ENCODE measurements at places on chromosomes 16 and 17.

- DNase-seq, result peak; percentile 70
Measured at GRCh38 chr17:7060165-7060891, 16.4 kb upstream of the SLC16A11 start.

- DNase-seq, result no peak
Measured at GRCh38 chr17:76123749-76124581, 17.1 kb downstream of the FOXJ1 start.

DNA sequence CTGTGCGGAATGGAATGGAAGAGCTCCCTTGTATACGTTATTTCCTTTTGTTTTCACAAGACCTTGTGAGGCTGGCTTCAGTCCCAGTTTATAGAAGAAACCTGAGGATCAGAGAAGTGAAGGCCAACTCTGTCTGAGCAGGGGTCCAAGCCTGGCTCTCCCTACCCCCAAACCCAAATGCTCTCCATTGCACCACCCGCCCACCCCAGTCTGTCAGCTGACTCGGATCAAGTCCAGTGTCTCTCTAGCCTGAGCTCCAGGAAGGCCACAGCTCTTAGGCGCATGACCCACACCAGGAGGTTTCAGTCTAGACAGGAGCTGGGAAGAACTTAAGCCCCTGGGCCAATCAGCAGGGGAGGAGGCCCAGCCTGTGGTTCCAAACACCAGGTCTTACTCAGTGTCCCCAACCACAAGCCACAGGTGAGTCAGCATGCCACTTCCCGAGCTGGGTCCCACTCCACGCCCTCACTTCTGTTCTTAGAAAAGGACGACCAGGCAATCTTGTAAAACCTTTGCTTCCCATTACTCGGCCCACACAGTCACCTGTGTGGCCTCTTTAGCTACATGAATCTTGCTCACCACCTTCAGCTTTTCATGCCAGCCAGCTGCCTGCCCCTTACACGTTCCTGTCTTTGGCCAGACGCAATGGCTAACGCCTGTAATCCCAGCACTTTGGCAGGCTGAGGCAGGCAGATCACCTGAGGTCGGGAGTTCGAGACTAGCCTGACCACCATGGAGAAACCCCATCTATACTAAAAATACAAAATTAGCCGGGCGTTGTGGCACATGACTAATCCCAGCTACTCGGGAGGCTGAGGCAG, 27.8 kb downstream of the TK2 start:
- peak; percentile 95 for DNase-seq

- no peak for DNase-seq
Measured at GRCh38 chr17:10380631-10381408, 8.0 kb upstream of the MYH13 start.

DNA sequence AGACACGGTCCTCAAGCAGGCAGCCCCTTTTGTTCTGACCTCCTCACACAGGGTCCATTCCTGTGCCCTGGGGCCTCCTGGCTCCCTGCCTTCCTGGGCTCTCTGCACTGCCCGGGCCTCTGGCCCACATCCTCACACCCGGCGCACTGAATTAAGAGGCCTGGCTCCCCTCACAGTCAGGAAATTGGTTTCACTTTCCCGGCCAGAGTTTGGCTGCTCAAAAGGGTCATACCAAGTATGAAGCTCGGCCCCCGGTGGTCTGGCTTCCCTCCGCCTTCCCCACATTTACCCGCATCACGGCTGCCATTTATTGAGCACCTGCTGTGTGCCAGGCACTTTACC, 220.0 kb downstream of the NTN1 start:
- no peak for DNase-seq

DNA sequence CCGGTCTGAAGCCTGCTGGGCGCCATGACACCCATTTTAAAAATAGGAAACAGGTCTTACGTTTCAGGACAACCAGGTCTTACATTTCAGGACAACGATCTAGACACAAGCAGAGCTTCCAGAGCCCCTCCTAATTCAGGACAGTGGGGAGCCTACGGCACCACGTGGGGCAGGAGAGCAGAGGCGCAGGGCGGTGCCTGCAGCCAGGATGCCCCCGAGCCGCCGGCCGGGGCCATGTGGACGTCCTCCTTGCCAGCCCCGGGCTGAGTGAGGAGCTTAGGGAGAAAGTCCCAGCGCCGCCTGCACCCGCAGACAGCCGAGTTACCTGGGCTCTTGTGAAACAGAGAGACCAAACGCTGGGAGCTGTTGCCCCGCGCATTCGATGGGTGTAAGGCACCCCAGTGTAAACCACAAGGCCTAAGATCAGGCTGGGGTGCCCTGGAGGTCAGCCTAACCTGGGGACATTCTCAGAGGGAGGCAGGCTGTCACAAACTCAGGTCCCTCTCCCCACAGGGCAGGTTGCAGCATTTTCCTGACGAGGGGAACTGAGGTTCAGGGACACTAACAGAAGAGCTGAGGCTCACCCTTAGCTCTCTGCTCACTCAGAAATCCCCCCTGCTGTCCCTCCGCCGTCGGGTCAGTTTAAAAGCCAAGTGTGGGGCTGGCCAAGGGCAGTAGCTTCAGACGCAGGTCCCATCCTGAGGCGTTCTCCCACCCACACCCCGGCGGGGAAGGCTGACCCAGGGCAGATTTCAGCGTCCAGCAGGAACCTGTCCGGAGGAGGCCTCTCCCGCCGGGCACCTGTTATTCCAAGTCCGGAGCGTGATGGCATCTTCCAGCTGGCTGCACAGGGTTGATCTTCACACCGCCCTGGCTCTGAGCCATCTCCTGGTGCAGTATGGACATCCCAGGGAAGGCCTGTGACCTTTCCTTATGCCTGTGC, 1.8 kb upstream of the NOTUM start:
- DNase-seq, result no peak

DNA sequence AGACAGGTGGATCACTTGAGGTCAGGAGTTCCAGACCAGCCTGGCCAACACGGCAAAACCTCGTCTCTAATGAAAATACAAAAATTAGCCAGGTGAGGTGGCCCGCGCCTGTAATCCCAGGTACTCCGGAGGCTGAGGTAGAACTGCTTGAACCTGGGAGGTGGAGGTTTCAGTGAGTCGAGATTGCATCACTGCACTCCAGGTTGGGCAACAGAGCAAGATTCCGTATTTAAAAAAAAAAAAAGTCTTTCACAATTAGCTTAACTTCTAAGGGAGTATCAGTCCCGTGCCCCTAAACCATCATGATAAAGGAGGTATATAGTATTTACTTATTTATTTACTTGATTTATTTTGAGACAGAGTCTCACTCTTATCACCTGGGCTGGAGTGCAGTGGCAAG, 3.4 kb upstream of the MEFV start:
- no peak for DNase-seq

GRCh38 chr17:29445844-29446243, 55.7 kb downstream of the TAOK1 start:
- DNase-seq, result no peak

GRCh38 chr17:70797166-70797565, 627.8 kb downstream of the KCNJ2 start:
- DNase-seq, result no peak

DNA sequence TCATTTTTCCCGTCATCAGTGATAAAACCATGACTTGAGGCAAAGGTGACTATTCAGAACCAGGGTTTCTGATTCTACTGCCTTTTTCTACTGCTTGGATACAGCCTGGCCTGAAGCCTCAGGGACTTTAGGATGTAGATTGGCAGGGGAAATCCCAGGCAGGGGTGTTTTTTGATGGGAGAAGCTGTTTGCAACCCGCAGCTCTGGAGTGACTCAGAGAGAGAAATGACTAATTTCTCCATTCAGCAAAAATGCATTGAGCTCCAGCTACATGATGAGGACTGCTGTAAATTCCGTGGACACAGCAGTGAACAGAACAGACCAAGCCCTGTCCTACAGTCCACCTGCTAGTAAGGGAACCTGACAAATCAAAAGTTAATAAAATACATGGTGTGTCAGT, 560.6 kb downstream of the CDH13 start:
- DNase-seq, result peak; percentile 6

DNA sequence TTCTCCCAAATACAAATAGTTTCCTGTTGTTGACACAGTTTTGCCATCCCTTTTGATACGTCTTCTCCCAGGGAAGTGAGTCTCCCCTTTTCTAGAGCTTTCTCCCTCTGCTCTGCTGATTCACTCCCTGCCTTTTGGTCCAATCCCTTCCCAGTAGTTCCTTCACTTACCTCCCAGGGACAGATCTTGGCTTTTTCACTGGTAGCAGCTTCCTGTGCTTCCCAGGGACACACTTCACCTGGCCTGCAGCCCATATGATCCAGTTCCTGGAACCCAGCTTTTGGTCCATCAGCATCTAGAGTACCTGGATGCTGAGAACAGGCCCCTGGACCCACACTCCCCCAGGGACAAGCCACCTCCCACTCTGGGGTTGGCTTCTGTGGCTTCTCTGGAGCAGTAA, 15.8 kb downstream of the GPR179 start:
- no peak for DNase-seq

DNA sequence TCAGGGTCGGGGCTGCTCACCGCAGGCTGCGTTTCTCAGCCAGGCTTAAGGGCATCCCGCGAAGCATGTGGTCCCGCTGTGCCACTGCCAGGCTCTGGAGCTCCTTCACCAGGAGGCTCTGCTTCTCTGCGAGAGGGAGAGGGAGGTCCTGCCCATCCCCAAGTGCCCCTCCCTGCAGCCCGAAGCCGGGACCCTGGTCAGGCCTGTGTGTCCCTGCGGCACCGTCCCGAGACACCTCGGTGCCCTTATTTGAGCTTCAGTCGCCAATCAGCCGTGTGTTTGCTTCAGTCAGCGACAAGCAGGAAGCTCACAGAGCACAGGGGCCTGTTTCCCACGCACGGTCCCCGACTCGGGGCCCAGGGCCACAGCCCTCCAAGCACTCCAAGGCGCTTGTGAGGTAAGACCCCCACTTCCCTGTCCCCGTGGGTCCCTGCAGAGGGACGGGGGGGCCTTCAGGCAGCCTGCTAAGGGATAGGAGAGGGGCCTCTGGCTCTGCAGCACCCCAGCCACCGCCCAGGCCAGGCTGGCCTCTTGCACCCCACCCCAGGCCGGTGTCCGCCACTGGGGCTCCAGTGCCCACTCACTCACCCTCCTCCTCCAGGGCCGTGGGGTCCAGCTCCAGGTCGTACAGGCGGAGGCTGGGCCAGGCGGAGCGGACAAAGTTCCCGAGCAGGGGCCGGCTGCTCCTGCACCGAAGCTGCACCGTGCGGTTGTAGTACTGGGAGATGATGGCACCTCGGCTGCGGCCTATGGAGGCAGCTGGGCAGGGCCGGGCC, 3.2 kb downstream of the TMC6 start:
- DNase-seq, result peak; percentile 51

- no peak for DNase-seq
Measured at GRCh38 chr17:65158041-65158440, 20.9 kb downstream of the RGS9 start.

DNA sequence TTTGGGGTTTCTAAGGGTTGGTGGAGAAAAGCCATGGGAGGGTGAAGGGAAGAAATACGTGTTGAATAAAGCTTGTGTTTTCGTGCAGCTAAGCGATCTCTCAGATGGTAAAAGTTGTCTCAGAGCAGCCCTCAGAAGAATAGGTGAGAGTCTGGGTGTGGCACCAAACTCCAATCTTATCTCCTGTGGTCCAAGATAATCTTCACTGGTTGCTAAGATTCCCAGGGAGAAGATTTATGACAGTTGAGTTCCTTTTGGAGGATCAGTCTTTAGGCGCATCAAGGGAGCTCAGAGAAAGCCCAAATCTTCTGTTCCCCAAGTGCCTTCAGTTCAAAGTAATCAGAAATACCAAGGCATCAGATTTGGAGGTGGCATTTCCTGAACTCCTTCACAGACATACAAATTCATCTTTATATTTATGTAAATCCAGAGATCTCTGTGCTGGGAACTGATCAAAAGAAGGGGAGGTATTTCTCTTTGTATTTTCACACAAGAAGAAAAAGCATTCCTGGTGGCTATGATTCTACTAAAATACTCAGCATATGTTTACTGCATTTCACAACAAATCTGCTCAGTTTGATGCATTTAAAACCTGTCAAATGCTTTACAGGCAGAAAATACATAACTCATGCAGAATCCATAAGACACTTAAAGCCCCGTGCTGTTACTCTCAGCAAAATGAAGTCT, 102.9 kb downstream of the ABCC12 start:
- DNase-seq, result no peak

DNA sequence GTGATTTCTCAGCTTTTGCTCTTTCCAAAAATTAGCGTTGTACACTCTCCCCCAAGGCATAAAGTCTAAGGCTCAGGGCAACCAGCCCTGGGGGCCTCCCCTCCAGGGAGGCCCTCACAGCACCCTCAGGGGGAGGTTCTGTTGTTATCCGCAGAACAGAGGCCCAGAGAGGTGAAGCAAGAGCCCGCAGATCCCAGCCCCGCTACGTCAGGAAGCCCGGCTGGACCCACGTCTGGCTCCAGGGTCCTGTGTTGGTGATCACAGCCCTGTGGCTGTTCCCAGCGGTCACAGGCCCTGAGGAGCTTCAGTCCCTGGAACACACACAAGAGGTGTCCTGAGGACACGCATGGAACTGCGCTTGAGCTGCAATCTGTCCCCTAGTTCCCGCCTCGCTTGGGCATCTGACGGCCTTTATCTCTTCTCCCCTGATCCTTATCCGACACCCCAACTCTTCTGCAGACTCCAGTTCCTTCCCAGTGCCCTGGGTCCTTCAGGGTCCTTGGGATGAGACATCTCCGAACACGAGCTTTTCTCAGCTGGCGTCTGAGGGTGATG, 1.1 kb upstream of the ZG16B start:
- no peak for DNase-seq

DNA sequence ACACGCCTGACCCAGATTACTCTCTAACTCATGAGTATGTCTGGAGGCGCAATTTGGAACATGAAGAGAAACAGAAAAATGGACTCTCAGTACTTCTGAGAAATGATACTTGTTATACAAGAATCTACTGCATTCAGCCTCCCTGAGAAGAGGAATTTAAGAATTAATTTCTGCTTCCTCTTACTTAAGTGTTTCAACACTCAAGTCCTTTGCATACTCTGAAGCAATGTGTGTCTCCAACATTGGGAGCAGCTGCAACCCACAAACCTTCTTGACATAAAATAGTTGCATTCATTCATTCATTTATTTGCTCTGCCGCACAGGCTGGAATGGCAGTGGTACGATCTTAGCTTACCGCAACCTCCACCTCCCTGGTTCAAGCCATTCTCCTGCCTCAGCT, 199.8 kb downstream of the NPIPA7 start:
- DNase-seq, result no peak

DNA sequence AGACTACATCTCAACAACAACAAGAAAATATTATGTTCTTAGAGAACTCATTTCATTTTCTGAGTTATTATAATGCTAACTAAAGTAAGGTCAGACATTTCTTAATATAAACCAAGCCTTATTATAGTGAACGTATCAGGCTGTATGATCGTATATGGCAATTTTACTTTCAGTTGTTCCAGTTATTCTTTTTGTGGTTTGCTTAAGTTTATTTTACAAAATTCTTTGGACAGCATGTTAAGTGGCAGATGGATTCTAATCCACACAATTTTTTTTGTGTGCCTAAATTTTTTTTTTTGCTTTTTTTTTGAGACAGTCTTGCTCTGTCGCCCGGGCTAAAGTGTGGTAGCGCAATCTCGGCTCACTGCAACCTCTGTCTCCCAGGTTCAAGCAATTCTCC, 59.0 kb downstream of the VMP1 start:
- no peak for DNase-seq

GRCh38 chr16:62208934-62209333, 172.7 kb upstream of the CDH8 start:
- no peak for DNase-seq
